Activated CD4-positive, alpha-beta T cell treated with anti-CD3 and anti-CD28 coated beads, Interleukin-2, amount 50 U/mL, for 1 hour (primary cell): ENCODE measurements at places on chromosomes 3 and 15.

GRCh38 chr15:45115312-45115820 lies 1.2 kb downstream of the DUOXA2 start:
- DNase-seq: no peak

- DNase-seq: no peak
Observed at GRCh38 chr3:13105896-13106250, 32.6 kb upstream of the IQSEC1 start.

DNA sequence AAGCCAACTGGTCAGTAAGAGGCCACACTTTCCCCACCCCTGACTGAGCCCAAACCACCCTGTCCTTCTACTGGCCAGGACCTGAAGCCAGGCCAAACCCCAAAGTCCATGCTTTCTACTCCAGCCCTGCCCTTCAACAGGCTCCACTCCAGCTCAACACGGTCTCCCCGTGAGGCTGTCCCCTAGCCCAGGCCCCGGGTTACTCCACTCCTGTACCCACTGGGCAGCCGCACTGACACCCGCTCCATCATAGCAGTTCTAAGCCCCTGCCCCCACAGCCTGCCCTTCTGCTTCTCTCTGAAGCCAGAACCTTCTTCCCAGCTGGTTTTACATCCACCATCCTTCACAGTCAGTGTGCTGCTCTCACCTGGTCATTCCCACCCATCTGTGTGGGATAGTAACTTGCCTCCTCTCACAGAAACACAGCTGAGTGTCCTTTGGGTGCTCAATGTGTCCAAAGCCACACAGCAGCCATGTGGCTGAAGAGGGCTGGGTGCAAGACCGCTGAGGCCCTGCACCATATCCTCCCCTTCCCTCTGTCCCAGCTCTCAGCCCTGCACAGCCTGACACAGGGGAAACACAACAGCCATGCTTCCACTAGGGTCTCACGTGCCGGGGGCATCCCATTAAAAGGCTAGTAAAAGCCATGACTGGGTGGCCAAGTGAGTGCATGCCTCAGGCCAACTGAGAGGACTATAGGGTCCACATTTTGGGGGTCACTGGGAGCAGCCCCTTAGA lies 38.1 kb downstream of the TLE3 start:
- DNase-seq: no peak

DNA sequence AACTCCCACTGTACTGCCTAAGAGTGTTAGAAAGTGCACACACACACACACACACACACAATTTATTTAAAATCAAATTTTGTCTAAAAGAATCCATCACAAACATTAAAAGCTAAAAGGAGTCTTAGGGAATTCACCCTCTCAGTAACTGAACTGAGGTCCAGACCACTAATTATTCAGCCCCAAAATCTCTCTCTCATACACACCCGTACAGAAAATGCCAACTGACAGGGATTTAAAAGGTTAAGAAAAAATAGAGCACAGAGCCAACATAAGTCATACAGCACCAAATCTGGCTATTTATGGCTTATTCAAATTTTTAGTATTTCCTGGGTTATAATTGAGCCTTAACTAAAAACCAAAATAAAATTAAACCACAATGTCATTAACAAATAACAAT lies 20.7 kb downstream of the GBE1 start:
- no peak for DNase-seq

- no peak for DNase-seq
Observed at GRCh38 chr15:85100186-85100937, 118.7 kb downstream of the PDE8A start.

DNA sequence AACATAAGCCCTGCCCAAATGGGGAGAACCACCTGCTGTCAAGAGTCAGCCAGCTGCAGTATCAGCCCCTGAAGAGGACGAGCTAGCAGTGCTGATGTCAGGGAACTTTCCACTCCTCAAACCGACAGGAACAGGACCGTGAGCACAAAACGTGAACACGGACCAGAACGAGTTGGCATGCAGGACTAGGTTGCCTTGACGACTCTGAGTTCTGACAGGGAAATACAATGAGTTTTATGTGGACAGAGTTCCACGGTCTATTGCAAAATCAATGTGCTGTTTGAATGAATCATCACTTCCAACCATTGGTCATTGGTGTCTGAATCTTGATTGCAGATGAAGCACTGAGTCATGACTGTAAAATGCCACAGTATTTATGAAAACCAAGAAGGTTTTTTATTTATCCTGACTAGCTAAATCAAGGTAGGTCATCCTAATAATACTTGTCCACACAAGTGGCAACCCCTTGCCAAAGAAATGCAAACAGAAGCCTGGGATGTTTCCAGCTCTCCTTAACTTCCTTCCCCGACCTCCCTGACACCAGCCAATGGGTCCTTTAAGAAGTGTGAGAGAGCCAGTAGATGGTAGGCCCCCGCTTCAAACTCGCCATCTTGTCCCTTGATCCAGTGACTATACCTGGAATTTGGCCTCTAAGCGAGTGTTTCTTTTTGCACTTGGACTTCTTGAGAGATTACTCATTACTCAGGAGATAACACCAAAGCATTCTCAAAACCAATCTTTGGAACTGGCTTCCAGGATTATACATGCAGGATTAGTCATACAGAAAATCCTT lies 119.6 kb downstream of the ASB7 start:
- DNase-seq: no peak

- no peak for DNase-seq
Observed at GRCh38 chr3:179473565-179473964, 22.3 kb upstream of the GNB4 start.

GRCh38 chr15:92958105-92958504 lies 58.0 kb downstream of the CHD2 start:
- peak; percentile 36 for DNase-seq

DNA sequence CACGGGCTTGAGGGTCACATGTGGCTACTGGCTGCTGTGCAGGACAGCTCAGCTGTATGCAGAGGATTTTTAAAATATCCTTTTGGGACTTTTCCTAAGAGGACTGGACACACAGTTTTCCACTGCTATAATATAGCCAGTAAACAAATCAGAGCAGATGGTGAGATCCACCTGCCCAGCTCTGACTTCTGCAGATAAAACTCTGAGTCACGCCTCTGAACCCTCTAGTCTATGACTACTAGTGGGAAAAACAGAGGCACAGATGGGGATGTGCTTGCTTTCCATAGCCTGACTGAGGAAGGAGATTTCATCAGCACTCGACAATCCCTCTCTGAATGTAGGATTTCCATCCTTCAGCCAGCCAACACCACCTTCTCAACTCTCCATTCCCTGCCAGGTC lies 45.1 kb downstream of the COLQ start:
- no peak for DNase-seq

DNA sequence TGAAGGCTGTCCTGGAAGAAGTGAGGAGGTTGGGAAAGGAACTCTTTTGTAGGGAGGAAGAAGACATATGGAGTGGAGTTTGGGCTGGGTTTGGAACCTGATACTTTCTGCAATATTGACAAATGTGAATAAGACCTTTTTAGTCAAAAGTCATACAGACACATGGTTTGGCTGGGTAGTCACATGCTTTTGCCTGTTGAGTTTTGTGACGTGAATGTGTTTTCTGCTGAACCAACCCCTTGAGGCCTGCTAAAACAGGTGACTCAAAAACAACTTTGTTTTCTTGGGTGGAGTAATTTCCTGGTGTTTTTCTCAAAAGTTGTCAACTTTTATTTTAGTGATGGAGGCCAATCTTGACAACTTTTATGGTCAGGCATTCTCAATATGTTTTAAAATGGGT lies 39.4 kb upstream of the CCR4 start:
- DNase-seq: no peak

DNA sequence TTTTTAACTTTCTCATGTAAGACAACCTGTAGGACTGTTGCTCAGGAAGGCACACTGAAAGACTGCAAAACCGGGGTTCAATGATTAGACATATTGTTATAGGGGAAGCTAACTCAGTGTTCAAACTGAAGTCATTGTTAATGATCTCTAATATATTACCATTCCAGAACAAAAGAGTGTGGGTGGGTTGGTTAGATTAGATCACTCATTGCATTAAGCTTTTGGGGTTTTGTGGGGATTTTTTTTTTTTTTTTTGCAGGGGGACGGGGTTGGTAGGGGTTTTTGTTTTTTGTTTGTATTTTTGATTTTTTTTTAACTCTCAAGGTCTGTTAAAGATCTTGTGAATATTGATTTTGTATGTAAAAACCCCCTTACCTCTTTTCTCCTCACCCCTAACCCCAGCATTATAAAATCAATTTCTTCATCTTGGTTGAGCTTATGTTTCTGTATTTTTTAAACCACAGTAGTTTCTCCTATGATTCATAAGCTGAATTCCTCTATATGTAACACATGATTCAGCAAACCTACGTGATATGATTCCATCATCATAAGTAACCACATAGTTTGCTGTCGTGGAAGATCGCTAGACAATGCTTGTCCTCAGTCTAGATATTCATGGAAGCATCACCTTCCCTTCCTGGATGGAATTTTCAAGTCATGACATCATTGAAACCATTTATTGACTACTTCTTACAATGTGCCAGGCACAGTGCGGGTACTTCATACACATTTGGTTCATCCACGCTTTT lies 544.1 kb upstream of the MDFIC2 start:
- no peak for DNase-seq

DNA sequence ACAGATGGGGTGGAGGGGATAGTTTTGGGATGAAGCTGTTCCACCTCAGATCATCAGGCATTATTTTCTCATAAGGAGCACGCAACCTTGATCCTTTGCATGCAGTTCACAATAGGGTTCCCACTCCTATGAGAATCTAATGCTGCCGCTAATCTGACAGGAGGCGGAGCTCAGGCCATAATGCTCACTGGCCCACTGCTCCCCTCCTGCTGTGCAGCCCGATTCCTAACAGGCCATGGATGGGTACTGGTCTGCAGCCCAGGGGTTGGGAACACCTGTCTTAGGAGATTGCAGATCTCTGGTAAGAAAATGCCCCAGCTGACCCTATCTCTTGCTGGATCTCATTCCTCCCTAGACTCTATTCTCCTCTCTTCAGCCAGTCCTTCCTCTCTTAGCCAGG lies 6.8 kb downstream of the CSTA start:
- DNase-seq: no peak

- DNase-seq: no peak
Observed at GRCh38 chr3:60919296-60919695, 332.0 kb downstream of the FHIT start.

DNA sequence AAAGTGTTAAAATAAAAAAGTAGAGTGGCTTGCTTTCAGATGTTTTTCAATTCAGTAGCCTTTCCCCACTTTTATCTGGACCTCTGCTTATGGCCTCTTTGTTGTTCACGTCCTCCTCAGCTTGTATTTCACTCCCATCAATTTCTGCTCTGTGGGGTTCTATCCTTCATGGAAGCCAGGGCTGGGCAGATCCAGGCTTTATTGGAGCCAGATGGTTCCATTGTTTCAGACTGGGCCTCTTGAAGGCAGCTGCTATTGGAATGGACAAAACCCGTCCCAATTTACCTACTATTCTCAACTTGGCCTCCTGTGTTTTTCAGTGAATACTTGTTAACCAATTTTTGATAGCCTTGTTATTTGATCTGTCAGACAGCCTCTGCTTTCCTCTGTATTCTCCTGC lies 10.9 kb upstream of the AADACL2 start:
- no peak for DNase-seq

DNA sequence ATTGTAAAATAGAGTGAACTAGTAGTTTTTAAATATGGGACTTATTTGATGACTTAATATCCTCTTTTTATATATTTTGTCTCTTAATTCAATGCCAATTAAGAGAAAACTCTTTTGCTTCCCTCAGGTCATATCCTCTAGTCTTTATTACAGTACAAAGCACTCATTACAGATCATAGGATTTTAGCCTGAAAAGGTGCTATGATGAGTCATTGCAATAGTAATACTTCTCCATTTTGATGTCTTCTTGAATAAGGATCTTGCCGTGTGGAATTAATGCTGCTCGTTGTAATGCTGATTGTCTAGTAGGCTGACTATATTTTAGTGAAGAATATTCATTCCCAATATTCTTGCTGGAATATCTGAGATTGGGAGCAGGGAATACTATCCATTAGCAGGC lies 612.2 kb upstream of the GOLIM4 start:
- DNase-seq: no peak

GRCh38 chr3:191438150-191438814 lies 22.7 kb upstream of the PYDC2 start:
- no peak for DNase-seq

- DNase-seq: no peak
Observed at GRCh38 chr3:16999161-16999560, 114.4 kb downstream of the PLCL2 start.

DNA sequence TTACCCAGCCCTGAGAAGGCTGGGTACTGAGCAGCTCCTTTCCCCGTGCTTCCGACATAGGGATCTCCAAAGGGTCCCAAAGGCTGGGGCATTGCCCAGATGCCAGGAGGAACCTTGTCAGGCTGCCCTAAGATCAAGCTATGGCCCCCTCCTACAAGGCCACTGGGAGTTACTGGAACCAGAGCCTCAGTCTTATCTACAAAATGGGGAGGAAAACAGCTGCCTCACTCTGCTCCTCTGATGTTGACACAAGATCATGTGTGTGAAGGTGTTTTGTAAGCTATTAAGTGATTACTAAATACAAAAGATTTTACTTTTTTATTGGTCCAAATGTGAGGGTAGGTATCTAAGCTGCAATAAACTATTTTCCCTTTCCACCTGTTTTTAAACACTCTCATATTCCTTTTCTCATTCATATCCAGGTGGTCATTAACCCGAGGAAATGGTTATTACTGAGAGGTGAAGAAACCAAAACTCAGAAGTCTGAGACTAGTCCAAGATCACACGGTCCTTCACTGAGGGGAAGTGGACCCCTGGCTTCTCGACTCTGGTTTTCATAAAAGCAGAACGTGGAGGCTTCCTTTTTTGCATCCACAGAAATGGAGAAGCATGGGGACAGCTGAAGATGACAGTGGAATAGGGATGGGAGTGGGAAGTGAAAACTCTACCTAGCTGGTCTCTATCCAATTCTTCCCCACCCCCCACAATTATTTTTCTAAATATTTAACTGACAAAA lies 1.7 kb downstream of the ARPIN start:
- no peak for DNase-seq

DNA sequence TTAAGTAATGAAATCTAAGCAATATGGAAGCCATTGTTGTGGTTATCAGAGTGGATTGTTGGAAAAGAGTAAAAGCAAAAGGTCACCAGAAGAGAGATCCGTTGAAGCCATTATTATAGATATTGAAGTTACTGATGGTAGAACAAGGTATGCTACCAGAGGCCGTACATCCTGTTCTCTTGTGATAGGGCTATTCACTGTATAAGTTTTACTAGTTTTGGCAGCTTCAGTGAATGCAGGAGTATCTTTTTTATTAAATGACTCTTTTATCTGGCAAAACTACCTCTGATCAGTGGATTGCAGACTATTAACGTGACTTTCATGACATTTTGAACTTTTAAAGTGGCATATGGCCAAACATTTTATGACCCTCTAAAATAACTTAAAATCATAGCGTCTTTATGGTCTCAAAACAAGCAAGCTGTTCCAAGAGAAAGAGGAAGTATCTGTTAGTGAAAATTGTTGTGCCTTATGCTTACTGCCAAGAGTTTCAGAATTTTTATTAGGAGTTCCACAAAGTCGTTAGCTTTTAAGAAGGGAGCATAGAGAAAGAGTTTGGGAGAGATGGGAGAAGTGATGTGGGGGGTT lies 102.9 kb downstream of the LRRC49 start:
- DNase-seq: no peak
